Cardiac septum (tissue), 1 donor: ENCODE measurements at places on chromosomes 7 and 10. TPM values are rescaled to one million over a fixed set of nuclear protein-coding genes. Genes with fewer than 3 reads are reported as not detected.
A peak's percentile ranks its signal among the peaks of the same experiment; 100 is the strongest.

Gene CPED1
- 48.7 TPM for total RNA-seq

Gene ACSL5
- 5.1 TPM for total RNA-seq

Gene STEAP1
- total RNA-seq, result 6.5 TPM

Gene HABP2
- total RNA-seq, result not detected

Gene CCL24
- not detected for total RNA-seq

Gene AQP1
- total RNA-seq, result 155 TPM

Gene SLC16A12
- total RNA-seq, result 3.1 TPM

Gene HOXA3
- total RNA-seq, result 0.40 TPM

Gene FAM171A1
- total RNA-seq, result 8.3 TPM

Gene PCBD1
- total RNA-seq, result 121 TPM

Gene OR2A5
- not detected for total RNA-seq

Gene GALNT17
- total RNA-seq, result 60.6 TPM

DNA sequence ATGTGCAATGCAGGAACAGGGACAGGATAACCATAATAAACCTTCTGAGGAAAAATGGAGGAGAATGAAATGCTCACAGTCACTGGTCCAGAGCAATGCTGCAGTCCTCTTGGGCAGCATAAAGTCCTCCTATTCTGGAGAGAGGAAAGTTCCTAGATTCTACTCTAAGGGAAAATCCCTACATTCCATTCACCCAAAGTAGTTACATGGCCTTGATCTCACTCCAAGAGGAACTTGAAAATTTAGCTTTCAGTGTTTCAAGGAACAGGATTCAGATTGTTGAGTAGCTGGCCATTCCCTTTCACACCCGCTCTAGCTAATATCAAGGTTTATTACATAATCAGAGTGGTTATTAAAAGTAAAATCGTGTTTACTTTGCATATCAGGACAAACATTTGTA, 168.3 kb downstream of the CHRM2 start:
- DNase-seq, result no peak

DNA sequence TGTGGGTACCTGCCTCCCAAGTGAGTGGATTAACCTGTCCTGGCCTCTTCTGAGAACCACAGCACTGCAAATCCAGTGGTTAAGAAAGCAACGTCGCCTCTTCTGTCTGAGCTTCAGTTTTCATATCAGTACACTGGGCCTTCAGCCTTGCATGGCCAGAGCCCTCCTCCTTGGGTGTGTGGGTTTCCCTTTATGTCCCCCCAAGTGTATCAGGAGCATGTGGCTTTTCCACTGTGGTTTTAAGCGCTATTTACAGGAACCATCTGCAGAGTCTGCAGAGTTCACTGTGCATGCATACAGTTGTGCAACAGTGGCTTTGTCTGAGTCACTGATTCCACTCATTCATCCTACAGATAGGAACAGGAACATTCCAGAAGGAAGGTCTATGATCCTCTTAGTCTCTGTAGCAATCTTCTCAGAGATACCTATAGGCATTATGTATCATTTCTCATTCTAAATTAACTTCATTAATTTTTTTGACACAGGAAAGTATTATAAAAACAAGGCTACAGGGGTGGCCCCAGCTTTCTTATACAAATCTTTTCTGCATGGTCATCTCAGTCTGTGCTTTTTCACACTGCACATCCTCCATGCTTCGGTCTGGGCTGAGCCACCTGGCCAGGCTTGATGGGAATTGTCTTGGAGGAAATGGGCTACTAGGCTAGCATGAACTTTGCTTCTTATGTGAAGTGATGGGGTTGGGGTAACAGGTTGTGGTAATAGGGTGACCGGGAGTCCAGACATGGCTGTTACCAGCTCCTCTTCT, 17.1 kb downstream of the MBL2 start:
- DNase-seq, result no peak

DNA sequence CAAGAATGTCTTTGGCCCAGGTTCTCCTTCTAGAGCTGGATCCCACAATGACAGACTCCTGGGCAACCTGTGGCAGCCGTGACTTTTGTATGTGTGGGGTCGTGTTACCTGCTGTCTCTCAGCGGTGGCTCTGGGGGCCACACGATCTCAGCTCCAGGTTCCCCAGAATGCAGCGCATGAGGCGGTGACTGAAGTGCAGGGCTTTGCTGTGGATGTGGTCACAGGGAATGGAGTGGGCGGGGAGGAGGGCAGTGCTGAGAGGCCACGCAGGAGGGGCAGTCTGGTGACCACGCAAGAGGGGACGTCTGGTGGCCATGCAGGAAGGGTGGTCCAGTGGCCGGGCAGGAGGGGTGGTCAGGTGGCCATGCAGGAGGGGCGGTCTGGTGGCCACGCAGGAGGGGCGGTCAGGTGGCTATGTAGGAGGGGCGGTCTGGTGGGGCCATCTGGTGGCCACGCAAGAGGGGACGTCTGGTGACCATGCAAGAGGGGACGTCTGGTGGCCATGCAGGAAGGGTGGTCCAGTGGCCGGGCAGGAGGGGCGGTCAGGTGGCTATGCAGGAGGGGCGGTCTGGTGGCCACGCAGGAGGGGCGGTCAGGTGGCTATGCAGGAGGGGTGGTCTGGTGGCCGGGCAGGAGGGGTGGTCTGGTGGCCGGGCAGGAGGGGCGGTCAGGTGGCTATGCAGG, 112.7 kb downstream of the ACTR3B start:
- DNase-seq, result peak; percentile 63

DNA sequence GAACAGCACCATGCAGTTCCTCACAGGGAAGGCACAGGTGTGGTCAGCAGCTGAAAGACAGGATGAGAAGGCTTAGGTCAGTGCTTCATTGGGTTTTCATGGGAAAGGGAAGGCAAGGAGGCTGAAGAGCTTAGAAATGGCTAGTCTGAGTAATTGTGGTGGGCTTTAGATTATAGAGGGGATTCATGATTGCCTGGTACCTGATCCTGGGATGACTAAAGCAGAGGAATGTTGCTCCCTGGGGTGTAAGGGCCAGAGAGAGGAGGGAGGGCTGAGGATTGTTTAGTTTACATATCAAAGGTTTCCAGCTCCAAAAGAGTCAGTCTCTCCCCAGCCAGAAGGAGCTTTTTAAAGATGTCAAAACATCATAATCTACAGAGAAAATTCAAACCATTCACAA, 396.3 kb upstream of the POM121L12 start:
- DNase-seq, result no peak

DNA sequence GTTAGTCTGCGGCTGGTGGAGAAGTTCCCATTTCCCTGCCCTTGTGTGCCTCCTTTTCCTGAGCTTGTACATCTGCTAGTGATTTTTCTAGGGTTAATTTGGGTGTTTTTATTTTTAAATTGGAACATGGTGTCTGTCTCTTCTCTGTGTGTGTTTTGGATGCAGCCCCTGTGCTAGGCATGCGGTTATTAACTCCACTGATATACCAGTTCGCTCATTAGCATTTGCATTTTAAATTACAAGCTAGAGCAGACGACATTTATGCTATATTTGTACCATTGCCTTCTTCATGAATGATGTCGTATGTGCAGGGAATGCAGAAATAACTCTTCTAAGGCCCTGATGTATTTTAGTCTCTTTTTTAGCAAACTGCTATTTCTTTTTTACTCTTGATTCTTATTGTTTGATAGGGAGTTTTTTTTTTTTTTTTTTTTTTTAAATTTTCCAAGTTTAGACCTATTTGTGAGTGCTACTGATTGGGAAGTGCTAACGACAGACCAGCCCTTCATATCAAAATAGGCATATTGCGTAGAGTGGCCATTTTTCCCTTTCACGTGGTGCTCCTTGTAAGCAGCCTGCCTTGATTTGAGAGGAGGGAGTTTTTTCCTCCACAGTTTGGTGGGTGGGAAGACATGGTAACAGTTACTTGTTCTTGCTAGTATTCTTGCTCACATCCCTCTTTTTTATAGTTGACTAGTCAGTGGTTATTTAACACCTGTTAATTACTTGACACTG, 89.6 kb downstream of the LRRC4 start:
- no peak for DNase-seq

DNA sequence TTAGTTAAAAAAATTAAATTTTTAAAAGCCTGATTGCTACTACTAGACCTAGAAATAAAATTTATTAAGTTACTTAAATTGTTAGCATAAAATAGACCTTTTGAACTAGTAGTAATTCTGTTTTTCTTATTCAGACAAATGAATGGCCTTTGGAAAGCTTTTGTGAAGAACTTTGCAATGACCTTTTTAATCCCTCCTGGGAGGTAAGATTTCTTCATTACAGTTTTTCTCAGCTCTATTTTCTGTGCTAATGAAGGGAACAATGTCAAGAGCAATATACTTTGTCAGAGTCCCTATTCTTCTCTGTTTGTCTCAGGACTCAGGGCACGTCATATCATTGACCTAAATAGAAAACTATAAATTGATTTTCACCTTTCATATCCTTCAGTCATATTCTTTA, 33.5 kb downstream of the BTAF1 start:
- DNase-seq, result no peak

GRCh38 chr10:124748953-124749645, 4.9 kb upstream of the FAM53B start:
- no peak for DNase-seq

DNA sequence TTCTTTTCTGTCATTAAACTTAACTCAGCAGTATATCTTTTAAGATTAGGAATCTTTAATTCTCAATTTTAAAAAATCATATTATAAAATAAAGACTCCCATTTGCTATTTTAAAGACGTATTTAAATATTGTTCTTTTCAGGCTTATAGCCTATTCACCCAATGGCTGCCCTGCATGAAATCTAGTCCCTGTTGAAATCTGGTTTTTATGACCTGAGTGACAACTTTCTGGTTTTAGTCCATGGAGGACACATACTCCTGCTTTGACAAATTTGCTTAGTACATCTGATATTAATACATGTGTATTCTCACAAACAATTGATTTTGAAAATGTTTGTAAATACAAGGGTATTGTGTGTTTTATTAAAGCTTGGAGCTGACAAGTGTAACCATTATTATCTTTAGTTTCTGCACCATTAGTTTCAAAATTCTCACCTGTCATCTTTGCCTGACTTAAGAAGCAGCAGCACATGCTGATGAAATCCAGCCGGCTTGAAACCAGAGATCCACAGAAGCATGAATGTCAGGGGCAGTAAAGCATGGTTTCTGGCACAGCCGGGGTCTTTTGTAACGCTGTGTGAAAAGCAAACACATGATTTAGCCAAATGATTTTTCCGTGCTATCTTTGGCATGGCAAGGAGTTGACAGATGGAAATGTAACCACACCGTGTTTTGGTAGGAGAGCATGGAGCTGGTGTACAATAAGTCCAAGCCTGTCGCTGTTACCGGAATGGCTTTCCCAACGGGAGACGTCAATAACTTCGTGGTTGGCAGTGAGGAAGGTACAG, 262.8 kb downstream of the DYNC1I1 start:
- DNase-seq, result no peak

DNA sequence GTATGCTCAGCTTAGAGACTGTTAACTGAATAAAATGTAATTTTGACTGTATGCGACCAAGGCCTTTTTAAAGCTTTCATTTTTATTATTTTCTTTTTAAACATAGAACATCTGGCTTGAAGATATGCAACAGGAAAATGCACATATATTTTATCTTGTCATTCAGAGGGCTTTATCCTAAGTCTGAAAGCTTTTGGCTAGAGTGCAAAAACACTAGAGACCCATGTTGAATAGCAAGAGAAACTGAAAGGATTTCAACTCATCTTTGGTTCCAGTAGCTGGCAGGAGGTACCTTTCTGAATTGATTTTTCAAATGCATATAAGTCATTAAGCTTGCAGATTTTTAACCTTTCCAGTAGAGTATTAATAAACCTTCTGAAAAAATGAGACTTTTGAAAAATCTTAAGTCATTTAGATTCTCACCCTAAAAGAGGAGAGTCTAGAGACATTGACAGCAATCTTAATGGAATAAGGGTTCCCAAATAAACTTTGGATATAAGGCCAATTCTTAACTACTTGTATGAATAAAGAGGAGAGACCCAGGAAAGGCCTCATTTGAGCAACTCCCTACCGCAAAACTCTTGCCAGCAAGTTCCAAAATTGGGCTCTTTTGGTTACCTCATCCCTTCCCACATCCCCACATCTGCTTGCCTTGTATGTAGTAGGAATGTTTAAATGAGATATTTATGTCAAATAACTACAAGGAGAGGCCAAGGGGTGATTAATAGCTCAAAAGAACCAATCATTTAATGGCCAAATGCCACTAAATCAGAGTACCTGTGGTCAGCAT, 454.4 kb downstream of the HTR7 start:
- no peak for DNase-seq

DNA sequence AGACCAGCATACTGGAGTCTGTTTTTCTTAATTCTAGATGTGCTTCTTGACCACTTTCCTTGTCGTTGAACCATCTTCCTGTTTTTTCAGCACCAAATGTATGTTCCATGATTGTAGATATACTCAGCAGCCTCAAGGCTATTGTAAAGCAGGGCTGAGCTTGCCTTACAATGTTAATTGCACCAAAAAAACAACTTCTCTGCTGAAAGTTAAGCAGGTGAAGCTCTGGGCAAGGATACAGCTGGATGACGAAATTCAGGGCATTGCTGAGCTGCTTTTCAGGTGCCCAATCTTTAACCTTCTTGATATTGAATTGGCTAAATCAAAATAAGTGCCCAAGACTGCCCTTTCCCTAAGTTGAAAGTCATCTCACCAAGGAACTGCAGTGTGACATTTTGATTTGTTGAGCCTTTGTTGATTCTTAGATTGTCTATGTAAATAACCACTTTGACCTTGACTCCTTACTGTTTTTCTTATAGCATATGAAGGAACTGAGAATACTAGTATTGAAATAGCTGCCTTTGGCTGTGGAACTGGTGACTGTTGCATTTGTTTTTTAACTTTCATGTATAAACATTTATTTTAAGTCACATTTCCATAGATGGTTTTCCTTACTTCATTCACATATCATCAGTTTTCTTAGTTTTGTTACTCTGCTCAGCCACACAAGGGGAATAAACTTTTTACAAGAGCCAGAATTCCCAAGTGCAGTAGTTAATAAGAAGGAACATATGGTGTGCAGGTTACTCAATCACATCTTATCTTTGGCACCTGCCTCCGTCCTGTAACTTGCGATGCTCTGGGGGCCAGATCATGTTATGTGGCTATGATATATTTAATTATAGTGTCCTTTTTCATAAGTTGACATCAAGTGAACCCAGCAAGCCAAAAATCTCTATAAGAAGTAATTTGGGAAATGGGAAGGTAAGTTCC, 3.1 kb downstream of the AHCYL2 start:
- no peak for DNase-seq

DNA sequence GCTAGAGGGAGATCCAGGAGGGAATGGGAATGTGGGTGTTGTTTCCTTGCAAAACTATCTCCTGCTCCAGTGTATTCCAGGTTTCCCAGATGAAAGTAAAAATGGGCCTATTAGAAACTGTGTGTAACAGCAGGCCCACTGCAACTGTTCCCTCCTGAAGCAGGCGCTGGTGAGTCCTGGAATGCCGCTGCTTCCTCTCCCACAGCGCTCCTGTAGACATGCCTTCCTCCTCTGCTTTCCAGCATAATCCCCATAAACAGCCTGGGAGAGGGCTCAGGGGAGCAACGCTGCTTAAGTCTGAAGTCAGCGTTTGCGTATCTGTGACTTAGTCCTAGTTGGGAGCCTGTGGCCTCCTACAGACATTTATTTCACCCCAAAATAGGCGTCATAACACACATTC, 551.0 kb upstream of the FOXK1 start:
- DNase-seq, result peak; percentile 2
